ENCODE measurements at places on chromosomes 4 and X.

GRCh38 chrX:98897191-98897590 is 1512.9 kb downstream of the PCDH19 start:
- DNase-seq: no peak

DNA sequence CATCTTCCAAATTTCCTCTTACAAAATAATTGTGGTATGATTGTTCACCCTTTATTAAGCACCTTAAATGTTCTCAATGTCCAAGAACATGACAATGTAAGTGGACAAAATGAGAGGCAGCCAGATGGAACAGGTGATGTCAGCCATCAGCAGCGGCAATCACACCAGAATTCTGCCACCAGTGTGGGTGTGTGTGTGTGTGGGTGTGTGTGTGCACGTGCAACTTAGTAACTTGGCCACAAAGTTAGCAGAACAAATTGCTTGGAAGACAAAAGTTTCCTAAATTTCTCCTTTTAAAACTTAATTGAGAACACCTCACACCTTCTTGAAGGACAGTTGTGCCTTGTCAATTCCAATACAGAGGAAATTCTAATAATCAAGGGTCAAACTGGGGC is 18.7 kb downstream of the LNX1 start:
- DNase-seq: no peak

- peak; percentile 46 for DNase-seq
Observed at GRCh38 chr4:118732591-118733330, 47.6 kb downstream of the METTL14 start.

- DNase-seq: no peak
Observed at GRCh38 chr4:185695743-185696142, 116.3 kb downstream of the SORBS2 start.

GRCh38 chrX:133290076-133290475 is 71.9 kb upstream of the TFDP3 start:
- peak; percentile 53 for DNase-seq

- no peak for DNase-seq
Observed at GRCh38 chr4:95764961-95765360, 74.9 kb upstream of the PDHA2 start.

GRCh38 chr4:126753592-126753991 is 879.2 kb upstream of the INTU start:
- no peak for DNase-seq

- no peak for DNase-seq
Observed at GRCh38 chr4:187944179-187944578, 51.4 kb upstream of the ZFP42 start.

- DNase-seq: no peak
Observed at GRCh38 chr4:24748758-24749350, 46.5 kb upstream of the SOD3 start.

- DNase-seq: peak; percentile 85
Observed at GRCh38 chr4:108426493-108426892, 193.9 kb upstream of the RPL34 start.

- no peak for DNase-seq
Observed at GRCh38 chr4:28842271-28842670, 1877.9 kb upstream of the PCDH7 start.

GRCh38 chr4:138488533-138488932 is 246.4 kb upstream of the SLC7A11 start:
- no peak for DNase-seq

DNA sequence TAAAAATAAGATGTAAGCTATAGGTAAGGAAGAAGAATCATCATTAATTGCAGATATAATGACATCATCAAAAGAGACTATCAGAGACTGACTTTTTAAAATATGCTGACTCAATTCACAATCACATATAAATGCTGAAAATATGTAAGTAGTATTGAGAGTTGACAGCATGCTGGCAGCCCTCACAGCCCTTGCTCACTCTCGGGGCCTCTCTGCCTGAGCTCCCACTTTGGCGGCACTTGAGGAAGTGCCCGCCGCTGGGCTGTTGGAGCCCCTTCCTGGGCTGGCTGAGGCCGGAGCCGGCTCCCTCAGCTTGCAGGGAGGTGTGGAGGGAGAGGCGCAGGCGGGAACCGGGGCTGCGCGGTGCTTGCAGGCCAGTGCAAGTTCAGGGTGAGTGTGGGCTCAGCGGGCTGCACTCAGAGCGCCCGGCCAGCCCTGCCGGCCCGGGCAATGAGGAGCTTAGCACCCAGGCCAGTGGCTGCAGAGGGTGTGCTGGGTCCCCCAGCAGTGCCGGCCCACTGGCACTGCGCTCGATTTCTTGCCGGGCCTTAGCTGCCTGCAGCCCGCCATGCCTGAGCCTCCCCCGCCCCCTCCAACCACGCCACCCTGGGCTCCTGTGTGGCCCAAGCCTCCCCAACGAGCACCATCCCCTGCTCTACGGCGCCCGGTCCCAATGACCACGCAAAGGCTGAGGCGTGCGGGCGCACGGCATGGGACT is 68.9 kb downstream of the RAB28 start:
- peak; percentile 15 for DNase-seq

- DNase-seq: peak; percentile 23
Observed at GRCh38 chr4:89800012-89800516, 36.9 kb downstream of the SNCA start.

DNA sequence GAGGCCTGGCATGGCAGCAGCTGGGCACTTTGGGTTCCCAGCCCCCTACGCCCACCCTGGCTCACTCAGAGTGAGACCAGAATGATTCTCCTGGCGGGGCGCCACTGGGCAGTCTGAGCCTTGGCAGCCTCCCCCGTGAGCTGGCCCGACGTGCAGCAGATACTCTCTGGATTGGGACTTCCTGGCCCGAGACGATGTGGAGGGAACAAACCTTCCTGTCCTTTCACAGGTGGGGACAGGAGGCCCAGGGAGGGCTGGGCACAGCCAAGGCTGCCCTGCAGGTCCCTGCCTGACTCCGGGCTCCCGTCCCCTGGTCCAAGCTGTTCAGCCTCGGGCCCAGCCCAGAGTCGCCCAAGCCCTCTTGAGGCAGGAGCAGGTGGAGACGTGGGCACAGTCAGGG is 17.9 kb upstream of the ADD1 start:
- DNase-seq: no peak

GRCh38 chrX:117982694-117983392 is 133.8 kb downstream of the KLHL13 start:
- DNase-seq: no peak

DNA sequence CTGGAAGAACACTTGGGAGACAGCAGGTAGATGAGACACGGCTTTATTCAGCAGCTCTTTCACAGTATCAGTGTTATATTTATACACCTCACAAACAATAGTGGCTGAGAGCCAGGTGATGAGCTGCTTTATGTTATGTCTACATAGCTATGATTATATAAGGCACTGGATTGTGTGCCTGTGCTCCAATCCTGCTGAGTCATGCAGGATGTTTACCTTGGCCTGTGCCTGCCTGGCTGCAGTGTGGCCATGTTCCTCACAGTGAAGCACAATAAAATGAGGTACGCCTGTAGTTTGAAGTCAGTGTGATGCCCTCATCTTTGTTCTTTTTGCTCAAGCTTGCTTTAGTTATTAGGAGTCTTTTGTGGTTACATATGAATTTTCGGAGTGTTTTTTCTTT is 31.3 kb downstream of the CXCL13 start:
- peak; percentile 86 for DNase-seq

- DNase-seq: no peak
Observed at GRCh38 chr4:659851-660250, 14.2 kb downstream of the ATP5ME start.

DNA sequence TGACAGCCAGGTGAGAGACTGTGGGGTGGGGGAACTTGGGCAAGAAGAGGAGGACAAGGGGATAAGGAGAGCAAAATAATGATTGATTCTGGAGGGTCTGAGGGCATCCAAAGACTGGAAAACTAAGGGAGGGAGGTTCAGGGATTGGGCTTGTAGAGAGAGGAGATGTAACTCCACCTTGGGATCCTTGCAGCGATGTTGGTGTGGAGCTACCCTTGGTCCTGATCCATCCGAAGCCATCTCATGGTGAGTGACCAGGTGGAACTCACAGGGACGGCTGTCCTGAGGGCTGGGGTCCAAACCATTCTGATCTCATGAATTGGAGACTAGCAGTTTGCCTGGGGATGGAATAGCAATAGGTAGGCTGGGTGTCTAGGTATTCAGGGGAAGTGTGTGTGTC is 1.4 kb upstream of the RAB41 start:
- DNase-seq: no peak

GRCh38 chr4:124958847-124959246 is 246.3 kb upstream of the ANKRD50 start:
- DNase-seq: no peak

DNA sequence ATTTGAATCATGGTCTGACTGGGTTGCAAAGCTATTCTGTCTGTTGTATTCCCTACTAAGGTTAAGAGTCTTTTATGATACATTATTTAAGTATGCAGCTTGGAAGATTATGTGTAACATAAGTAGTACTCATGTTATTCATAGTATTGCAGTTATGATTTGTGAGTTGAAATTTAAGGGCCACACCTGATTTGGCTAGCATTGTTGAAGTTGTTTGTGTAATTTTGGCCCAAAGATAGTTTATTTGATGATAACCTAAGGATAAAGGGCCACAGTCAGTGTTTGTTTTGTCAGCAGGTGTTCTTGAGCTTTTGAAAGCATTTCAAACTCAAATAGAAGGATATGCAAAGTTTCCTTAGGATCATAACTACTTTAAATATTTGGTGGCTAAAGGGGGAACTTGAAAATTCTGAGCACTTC is 38.9 kb downstream of the NUDT9 start:
- DNase-seq: peak; percentile 14

- no peak for DNase-seq
Observed at GRCh38 chr4:47485768-47486167, 693 bp downstream of the ATP10D start.

DNA sequence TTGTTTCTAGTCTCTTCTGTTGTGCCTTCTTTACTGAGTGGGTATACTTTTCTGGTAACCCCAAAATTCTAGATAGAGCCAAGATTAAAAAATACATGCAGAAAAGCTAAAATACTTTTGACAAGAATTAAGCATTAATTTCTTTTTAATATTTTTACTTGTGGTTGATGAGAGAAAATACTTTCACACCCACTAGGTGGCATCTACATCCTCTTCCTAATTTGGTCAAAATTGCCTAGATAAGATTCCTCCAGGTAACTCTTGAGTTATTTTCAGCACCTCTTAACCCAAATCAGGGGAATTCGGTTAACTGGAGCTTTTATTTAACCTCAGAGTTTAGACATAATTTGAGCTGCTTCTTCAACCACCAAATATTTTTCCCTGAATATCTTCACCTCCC is 28.4 kb upstream of the COX7B2 start:
- peak; percentile 4 for DNase-seq

DNA sequence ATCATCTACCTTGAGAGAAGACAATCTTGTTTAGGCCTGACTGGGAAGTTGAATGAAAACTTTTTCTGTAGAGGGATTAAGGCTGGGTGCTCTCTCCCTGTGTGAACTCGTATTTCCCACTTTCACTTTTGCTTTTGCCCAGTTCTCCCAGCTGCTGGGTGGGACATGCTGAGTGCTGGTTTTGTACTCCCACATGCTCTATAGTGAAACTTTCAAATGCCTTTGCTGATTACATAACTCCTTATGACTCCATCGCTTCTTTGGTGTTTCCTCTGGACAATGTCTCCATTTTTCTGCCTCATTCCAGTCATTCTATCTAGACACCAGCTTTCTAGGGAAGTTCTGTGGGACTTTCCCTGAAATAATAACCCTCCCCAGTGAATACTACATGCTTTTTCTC is 100.5 kb downstream of the CLNK start:
- DNase-seq: peak; percentile 71

DNA sequence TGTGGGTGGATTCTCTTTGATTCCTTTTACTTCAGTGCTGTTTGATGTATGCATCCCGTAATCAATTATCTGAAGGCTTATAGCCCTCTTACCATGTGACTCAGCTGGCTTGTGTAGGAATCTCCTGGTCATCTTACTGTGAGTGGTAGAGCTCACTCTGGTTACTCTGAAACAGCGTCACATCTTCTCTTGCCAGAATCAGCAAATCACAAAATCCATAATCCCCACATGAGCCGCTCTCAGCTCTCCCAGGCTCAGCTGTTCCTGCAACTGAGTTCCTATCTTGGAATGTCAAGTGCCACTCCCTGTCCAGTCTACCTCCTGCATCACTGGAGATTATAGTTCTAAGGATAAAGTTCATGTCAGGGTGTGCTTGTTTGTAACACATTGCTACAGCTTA is 278.0 kb downstream of the FBXO8 start:
- DNase-seq: no peak

DNA sequence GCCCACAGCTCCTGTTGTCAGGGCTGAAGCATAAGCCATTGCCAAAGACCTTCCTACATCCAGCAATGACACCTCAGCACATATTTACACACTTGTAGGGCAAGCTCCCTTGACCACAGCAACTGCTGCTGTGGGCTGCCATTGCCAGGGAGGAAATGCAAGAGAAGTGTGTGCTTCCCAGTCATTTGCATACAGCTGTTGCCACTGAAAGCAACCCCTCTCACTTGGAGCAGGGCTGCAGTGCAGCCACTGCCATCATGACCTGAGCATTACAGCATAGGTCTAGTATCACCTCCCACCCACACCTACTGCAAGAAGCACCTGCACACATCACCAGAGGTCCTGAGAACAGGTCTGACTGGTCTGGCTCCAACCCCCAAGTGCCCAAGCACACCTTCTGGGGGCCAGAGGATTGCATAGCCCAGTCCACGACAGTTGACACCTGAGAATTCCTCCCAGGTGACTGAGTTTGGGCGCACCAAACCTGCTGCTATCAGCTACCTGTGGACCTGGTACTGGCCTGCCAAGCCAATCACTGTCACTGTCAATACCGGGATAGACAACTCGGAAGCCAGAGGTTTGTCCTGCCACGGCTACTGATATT is 636.5 kb upstream of the SLIT2 start:
- no peak for DNase-seq

- DNase-seq: peak; percentile 25
Observed at GRCh38 chr4:118032691-118033090, 1.6 kb upstream of the NDST3 start.

DNA sequence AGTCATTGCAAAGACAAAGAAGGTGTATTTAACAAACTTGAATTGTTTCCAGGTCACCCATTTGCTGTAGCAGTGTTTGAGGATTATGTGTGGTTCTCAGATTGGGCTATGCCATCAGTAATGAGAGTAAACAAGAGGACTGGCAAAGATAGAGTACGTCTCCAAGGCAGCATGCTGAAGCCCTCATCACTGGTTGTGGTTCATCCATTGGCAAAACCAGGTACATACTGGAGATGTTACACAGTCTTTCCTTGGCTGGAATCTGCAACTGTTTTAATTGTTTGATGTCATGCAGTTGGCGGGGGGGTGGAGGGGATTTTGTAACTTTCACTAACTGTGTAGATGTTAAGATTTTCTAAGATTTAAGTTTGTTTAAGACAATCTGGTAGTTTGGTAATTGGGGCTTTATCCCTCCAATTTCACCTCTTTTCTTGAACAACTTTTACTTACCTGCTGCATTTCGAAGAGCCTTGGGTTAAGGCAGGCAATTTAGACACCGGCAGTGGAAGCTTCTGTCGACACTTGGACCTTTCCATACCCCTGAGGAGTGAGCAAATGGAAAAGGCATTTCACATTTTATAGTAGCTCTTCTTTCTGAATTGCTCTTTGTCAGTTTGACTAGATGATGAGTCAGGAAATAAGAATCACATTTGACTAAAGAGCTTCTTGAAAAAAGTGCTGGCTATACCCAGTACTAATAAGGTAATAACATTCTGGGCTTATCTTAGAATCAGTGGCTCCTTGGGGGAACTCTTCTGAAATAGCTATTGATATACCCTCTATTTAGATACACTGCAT is 67.4 kb downstream of the EGF start:
- DNase-seq: peak; percentile 92

GRCh38 chr4:112449708-112450107 is 66.3 kb downstream of the NEUROG2 start:
- no peak for DNase-seq

Data from fibroblast of skin of right biceps (primary cell).